ENCODE measurements at places on chromosomes 3 and 15.

DNA sequence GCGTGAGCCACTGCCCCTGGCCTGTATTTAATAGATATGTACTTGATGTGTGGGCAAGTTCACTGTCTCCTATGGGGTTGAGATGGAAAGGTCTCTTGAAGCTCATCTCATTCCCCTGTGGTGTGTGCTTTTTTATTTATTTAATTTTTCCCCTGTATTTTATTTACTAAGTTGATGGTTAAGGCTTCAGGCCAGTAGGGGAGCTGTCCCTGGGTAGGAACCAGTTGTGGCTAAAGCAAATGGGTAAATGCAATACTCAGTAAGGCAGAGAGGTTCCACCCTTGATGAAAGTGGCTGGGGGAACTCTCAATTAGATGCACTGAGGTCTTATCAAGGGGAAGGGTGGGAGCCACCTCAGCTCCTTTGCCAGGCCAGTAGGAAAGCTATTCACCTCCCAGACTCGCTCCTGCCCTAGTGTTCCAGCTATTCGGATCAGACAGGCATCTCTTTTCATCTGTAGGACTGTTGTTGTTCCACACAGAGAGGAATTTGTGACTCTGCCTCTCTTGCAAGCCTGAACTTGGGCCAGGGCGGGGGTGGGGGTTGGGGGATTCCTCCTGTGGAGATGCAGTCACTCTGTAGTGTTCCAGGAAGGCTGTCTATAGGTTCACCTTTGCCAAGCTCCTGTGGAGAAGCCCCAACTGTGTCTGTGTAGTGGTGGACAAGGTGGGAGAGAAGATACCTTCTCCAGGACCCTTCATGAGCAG, 26.1 kb downstream of the PCCB start:
- DNase-seq, result no peak

- peak; percentile 26 for DNase-seq
Observed at GRCh38 chr3:139718415-139718814, 40.6 kb upstream of the NMNAT3 start.

GRCh38 chr3:8817486-8817885, 48.1 kb upstream of the OXTR start:
- no peak for DNase-seq

DNA sequence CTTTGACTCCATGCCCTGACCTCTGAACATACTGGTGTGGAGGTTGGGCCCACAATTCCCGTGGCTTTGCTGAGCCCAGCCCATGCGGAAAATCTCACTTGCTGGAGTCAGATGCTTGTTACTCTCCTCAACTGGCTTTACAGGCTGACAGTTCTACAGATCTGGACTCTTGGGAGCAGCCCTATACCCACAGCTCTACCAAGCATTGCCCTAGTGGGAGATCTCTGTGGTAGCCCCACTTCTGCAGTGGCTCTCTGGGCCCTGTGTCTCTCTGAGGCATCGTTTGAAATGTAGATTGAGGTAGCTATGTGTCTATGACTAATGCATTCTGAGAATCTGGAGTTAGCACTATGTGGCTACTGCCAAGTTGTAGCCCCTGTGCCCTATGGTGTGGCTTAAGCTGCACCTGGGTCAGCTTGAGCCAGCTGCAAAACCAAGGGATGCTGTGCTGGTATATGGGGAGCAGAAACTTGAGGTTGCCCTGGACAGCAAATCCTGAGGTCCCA, 625.8 kb upstream of the ALCAM start:
- DNase-seq, result no peak

- peak; percentile 93 for DNase-seq
Observed at GRCh38 chr3:58568572-58569286, 8.5 kb downstream of the FAM107A start.

DNA sequence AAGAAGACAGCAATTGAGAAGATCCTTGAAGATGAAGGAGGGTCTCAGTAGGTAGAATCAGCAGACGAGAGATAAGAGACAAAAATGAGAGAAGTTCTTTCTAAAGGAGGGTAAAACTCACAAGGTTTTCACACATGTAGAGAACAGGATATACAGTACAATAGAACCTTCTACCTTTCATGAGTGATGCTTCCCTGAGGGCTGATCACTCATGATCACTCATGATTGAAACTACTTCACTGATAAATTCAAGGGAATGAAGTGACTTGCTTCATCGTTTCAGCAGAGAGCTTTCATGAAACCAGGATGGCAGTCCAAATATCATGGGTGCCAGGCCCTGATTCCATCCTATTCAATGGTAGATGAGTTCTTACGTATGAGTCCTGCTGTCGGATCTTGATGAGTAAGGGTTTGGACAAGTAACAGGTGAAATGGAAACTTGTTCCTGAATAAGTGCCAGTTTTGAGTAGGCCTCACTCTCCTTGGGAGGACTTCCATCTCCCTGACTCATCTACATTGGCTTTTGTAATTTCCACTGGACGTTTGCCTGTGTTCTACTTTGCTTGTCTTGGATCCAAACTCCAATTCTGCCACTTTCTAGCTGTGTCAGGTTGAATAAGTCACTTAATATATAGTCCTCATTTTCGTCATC, 9.6 kb upstream of the CLDN16 start:
- DNase-seq, result no peak

DNA sequence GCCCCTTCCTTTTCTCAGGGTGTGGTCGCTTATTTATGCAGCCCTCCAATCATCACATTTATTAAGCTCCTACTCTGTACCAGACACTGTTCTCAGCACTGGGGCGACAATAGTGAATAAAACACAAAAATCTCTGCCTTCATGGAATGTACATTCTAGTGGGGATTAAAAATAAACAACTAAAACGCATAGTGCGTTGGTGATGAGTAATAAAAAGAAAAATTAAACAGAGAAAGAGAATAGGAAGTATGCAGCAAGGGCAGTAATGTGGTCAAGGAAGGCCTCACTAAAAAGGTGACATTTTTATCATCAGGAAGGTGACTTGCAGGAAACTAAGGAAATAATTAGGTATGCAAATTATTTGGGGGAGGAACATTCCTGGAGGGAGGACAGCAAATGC, 5.1 kb downstream of the SLC51B start:
- DNase-seq, result no peak

DNA sequence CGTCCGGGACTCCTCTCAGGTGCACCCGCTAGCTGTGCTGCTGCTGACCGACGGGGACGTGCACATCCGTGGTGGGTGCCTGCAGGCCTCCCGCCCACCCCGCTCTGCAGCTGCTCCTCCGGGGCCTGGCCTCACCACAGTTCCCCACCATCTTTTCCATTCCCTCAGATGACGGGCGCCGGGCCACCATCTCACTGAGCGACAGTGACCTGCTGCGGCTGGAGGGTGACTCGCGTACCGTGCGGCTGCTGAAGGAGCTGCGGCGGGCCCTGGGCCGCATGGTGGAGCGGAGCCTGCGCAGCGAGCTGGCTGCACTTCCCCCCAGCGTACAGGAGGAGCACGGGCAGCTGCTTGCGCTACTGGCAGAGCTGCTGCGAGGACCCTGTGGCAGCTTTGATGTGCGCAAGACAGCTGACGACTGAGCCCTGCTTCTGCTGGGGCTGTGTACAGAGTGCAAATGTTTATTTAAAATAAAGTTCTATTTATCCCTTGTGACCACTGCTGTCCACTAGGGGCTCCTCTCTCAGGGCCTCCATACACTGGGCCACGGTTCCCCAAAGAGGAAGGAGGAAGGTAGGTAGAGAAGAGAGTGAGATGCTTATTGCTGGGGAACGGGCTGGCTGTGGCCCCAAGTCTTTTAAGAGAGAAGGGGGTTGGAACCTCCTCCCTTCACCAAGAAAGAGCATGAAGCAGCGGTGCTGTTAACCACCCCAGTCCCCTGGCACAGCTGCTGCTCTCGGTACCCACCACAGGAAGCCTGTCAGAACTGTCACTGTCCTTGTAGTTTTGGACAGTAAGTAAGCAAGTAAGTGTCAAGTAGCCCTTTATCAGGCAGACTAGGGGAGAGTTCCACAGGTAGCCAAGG, 47.0 kb downstream of the DHX30 start:
- no peak for DNase-seq

DNA sequence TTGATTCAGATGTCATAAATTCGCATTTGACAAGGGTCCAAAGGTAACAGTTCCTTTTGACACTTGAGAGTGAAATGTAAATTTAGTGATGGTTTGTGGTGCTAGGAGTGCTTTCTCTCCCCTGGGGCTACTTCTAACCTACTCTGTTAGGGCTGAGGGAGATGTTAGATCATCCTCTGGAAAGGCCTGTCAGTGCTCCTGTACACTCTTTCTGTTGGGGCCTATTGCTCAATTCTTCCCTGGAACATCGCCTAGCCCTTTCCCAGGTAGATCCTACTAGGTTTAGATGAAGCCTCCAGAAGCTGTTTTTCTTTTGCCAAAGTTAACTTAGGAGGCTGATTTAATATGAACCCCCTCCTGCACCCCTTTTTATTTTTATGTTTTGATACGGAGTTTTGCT, 1.4 kb downstream of the PCCB start:
- DNase-seq, result no peak

GRCh38 chr15:29056839-29057450, 171.2 kb downstream of the APBA2 start:
- DNase-seq, result no peak

- no peak for DNase-seq
Observed at GRCh38 chr3:133277813-133278212, 122.0 kb upstream of the BFSP2 start.

- no peak for DNase-seq
Observed at GRCh38 chr3:188489639-188490405, 335.9 kb downstream of the LPP start.

GRCh38 chr3:46987743-46988401, 8.4 kb downstream of the NBEAL2 start:
- no peak for DNase-seq

DNA sequence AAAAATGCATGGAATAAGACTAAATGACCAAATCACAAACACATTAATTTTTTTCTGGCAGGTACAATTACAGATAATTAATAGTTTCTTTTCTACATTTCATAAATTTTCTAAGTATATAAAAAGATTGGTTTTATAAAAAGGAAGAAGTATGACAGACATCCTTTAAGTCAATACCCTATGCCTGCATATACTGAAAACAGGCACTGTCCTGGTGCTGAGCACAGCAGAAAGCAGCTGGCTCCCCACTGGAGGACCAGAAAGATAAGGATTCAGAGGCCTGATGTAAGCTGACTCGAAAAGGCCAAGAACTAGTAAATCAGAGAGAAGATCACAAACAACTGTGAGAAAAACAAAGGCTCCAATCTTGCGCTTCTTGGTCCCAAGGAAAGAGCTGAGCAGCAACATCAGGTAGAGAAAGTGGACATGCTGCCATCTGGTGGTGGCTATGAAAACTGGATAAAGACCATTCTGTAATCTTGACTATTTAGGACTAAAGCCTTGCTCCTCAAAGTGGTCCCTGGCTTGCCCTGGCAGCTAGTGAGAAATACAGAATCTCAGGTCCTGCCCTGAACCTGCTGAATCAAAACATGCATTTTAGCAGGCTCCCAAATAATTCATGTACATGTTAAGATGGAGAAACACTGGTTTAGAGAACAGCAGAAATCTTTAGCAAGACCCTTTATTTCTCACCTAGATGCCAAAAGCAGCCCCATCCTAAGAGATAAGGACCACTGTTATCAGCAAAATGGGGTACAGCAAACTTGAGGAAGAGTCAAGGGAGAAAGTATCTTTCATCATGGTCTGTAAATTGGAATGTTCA, 76.0 kb downstream of the TRANK1 start:
- DNase-seq, result peak; percentile 53

GRCh38 chr3:52712291-52713212, 6.6 kb downstream of the SPCS1 start:
- DNase-seq, result peak; percentile 12

All from neural crest cell (in vitro differentiated cells).